Cardiac atrium fibroblast (primary cell): ENCODE measurements at places on chromosomes 4 and X. TPM values are rescaled to one million over a fixed set of nuclear protein-coding genes. Genes with fewer than 3 reads are reported as not detected.

SPANXD gene
- not detected in 2 replicates for total RNA-seq

ATP2B3 gene
- total RNA-seq: not detected in 2 replicates

GAGE12E gene
- total RNA-seq: not detected in 2 replicates

CLGN gene
- total RNA-seq: not detected in 2 replicates

TDO2 gene
- 0.16 TPM in 1 of 2 replicates, not detected in the other for total RNA-seq

GAGE2A gene
- total RNA-seq: not detected in 2 replicates

CSTF2 gene
- 9.6 and 13.6 TPM in 2 replicates for total RNA-seq

SH3RF1 gene
- total RNA-seq: 17.7 and 23.3 TPM in 2 replicates

NKX6-1 gene
- total RNA-seq: not detected in 2 replicates

MAOA gene
- total RNA-seq: 230 and 236 TPM in 2 replicates

TRPC3 gene
- total RNA-seq: not detected in 2 replicates

NXF2B gene
- not detected in 2 replicates for total RNA-seq

ANOS1 gene
- total RNA-seq: 9.7 and 15.4 TPM in 2 replicates

PNMA6A gene
- total RNA-seq: 0.16 and 0.54 TPM in 2 replicates
